ENCODE measurements at places on chromosomes 2 and 18.

DNA sequence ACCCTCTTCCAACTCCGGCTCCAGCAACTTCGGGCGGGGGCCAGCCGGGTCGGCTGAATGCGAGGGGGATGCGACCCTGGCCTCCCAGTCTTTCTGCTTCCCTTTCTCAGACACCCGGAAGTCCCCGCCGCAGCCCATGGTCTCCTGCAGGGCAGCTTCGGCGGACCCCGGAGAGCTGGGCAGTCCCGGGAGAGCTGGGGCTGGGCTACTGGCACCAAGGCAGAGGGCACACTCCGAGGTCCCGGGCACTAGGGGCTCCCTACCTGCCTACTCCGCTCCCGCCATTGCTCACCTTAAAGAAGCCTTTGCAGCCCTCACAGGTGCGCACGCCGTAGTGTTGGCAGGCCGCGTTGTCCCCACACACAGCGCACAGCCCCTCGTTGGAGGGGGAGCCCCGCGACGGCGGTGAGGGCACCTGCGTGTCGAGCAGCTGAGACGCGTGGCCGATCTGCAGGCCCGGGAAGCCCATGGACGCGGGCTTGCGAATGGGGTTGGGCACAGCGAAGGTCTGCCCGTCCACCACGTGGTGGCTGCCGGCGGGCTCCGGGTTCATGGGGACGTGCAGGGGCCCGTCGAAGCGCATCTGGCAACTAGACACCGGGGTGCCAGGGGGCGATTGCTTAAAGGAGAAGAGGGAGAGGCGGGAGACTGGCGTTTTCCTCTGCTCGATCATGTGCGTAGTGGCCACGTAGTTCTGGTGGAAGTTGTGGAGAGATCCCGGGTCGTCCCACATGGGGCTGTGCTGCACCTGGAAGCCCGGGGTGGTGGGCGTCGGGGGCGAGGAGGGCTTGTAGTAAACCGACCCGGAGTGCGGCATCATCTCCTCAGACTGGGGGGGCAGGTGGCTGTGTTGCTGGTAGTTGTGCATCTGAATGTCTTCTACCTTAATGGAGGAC is 3.2 kb downstream of the NR4A2 start:
- DNase-seq = no peak

DNA sequence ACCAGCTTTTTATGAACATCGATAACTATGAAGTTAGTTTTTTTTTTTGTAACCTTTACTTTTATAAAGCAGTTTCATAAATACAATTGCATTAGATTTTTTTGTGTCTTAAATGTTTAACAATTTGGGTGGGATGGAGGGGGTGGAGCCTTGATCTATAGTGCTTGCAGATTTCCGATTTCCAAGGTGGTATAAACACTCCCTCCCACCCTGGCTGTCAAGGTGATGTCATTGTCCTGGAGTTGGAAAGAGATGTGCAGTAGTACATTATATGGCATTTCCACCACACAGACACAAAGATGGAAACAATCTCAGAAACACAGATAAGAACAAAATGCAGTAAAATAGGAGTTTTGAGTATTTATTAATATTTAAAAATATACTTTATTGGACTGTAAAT is 114.4 kb downstream of the TTN start:
- DNase-seq = no peak

- no peak for DNase-seq
These were observed 497 bp downstream of the CHRND start for GRCh38 chr2:232526372-232526941.

DNA sequence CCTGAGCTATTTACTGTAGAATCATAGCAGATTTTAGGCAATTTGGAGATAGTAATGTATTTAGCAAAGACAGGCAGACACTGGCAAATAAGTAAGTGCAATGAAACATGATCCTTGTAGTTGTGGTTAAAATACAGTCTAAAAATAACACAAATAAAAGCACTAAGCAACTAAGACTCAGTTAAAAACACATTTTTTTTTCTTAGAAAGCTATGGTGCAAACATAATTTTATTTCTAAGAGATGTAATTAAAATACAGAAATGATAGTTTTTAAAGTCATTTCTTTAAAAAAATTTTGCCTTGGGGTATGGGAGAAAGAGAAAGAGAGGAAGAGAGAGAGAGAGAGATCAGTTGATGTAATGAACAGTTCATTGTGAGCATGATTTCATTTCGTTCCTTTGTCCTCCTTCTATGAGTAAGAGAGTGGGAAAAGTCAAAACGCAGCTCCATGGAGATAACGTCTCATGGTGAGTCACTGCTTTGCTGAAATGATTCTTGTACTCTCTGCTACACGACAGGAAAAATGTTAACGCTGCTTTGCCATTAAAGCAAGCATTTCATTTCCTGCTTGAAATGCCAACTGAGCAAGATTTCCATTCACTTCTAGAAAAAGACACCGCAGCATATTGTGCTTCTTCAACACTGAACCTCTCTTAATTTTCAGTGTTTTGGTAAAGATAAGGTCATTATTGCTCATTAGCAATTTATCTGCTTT is 61.3 kb upstream of the PGAP1 start:
- peak; percentile 25 for DNase-seq

- DNase-seq = no peak
These were observed 205.2 kb downstream of the PRKCE start for GRCh38 chr2:45856391-45857274.

DNA sequence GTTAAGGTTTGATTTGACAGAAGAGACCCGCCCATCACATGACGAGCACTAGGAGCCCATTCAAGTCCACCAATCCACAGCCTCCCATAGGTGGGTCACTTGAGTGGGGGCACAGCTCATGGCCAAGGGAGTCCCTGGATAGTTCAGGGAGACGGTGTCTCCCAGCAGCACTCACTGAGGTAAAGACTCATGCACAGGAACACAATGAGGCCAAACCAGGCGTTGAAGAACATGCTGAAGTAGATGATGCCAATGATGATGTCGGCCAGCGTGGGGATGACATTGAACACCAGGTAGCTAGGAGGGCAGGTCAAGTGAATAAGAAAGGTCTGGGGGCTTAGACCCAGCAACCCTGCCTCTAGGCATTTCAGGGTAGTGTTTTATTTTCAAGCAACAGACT is 4.0 kb downstream of the ABCB6 start:
- no peak for DNase-seq

GRCh38 chr2:219001577-219002394 is 8.6 kb upstream of the CRYBA2 start:
- DNase-seq = peak; percentile 61

GRCh38 chr2:121095257-121096080 is 189.5 kb downstream of the TFCP2L1 start:
- peak; percentile 26 for DNase-seq

- DNase-seq = no peak
These were observed 157.1 kb downstream of the COL6A3 start for GRCh38 chr2:237256887-237257286.

GRCh38 chr18:39039813-39040212 is 1474.2 kb upstream of the CELF4 start:
- DNase-seq = no peak

GRCh38 chr2:114724454-114724853 is 282.0 kb downstream of the DPP10 start:
- DNase-seq = no peak

DNA sequence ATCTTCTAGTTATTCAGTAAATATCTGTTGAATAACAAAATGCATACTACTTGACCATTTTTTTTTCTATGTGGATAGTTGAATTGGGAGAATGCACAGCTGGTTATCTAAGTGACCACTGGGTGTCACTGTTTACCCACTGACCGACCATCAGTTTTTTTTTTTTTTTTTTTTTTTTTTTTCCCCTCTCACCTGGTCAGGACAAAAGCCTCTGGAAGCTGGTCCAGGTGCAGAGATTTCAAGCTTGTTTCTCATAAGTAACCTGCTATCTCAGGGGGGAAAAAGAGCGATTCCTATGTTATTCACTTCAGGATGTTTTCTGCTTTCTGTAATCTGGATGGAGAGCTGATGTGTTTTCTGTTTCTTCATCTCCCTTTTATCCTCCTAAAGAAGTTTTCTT is 256.0 kb downstream of the DCDC2C start:
- DNase-seq = no peak

GRCh38 chr2:217652761-217653639 is 349.8 kb downstream of the TNS1 start:
- DNase-seq = no peak

GRCh38 chr2:71787108-71787415 is 333.7 kb downstream of the DYSF start:
- DNase-seq = no peak

DNA sequence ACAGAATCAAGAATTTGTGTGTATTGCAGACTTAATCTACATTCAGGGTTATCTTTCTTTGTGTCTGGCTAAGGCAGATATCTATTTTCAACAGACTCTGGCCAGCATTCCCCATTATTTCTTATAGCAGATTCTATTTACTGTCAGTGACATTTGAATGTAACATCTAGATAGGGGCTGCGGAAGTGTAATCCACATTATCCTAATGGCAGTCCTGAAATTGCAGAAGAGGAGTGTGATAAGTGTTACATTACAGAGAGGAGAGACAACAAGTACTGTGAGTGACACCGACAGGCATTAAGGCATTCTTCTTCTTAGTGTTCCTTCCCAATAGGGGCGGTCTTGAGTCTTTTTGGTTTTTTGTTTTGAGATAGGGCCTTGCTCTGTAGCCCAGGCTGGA is 598.2 kb upstream of the NXPH2 start:
- DNase-seq = no peak

- DNase-seq = no peak
These were observed 6.9 kb upstream of the GPR155 start for GRCh38 chr2:174493549-174494331.

GRCh38 chr2:148350199-148350598 is 294.4 kb upstream of the EPC2 start:
- DNase-seq = no peak

DNA sequence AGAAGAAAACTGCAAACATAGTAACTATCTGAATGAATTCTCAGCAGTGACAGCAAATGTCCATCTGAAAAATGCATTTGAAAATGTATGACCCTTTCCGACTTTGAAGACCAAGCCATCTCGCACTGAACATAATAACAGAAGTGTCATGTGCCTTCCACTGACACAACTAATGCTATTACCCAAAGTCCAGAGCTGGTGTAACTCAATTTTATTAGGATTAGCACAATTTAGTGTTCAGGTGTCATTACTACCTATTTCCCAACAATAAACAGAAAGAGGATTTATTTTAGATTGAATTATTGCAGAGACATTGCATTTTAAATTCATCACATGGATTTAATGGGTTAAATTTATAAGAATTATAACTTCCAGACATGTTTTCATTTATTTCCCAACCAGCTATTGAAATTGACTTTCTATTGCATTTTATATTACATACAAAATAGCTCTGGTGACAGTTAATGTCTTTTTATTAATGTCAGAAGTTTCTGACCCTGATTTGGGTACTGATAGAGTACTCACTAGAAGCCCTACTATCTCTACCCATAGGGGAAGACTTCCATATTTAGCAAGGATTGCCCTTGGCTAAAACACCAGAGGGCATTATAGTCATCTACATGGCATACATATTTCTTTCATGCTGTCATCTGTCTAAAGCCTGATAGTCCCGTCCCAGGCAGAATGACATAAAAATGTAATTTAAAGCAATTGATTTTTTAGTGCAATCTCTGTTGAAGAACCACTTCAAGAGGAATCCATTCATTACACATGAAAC is 7.0 kb upstream of the STK39 start:
- DNase-seq = no peak

DNA sequence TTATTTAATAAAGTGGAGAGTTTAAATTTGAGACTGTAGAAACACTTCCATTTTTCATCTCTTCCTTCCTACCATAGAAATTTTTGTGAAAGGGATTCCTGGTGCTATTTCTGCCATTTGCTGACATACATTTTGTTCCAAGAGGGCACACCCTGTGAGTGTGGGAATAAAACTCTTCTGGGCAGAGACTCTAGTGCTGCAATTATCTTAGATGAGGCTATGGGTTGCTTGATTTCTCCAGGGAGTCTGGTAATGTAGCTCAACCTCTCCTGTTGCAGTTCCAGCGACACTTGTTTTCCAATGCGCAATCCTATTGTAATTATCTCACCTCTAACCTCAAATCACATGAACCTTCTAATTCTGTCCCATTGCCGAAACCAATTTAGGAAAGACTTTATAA is 60.1 kb upstream of the ZSWIM2 start:
- DNase-seq = no peak

DNA sequence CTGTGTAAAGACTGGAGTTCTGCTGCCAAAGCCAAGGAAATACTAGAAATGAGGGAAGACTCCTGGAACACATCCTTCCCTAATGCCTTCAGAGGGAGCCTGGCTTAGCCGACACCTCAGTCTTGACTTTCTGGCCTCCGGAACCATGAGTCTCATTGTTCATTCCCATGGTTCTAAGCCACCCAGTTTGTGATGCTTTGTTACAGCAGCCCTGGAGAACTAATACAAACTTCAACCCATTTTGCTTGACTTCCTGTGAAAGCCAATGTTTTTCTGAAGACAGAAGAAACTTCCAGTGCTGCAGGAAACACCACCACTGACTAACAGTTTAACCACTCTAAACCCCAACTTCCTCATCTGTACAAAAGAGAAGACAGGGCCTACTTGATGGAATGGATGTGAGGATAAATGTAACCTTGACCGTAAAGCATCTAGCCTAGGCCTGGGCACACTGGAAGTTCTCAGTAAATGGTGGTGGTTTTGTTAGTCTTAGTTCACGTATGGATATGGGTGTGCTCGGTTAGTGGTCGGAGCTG is 85.9 kb upstream of the RFX8 start:
- no peak for DNase-seq

- no peak for DNase-seq
These were observed 102.9 kb upstream of the CCDC195 start for GRCh38 chr2:224819075-224819474.

GRCh38 chr2:24117902-24118301 is 5.2 kb downstream of the PFN4 start:
- DNase-seq = no peak

DNA sequence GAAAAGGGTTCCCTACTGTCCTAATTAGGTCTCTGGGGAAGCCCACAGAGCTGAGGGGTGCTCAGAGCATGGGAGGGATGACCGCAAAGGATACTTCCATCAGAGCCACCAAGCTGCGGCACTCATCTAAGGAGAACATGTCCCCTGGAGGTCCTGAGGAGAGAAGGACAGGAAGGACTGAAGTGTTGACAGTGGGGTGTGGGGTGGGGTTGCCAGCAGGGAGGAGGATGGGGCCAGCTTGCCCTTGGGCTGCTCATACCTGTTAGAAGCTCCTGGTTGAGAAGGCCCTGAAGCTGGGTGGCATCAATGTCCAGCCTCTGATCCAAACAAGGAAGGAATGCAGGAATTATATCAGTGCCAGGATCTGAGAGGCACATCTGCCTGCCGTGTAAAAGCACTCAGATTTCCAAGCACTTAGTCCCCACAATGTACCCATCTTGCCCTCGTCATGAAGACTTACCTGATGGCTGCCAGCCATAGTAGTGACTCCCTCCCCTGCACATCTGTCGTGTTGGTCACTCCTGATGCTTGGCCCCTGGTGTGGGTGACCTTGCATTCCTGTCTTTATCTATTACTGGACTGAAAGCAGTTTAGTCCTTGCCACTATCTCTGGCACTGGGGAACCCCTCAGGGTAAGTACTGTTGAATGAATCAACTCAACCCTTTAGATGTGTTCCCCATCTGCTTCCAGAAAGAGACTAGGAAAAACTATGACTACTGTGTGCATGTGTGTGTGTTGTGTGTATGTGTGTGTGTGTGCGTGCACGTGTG is 68.9 kb downstream of the CAPN13 start:
- no peak for DNase-seq

Data from stimulated activated naive CD8-positive, alpha-beta T cell treated with anti-CD3 and anti-CD28 coated beads, Interleukin-15, Interleukin-2, amounts not matched to agents 100 U/mL and 50 U/mL, for 24 hours (primary cell).